Pancreas (tissue), 10 donors: ENCODE measurements at places on chromosomes 12 and 14. TPM values are rescaled to one million over a fixed set of nuclear protein-coding genes. Genes with fewer than 3 reads are reported as not detected.
A peak's percentile ranks its signal among the peaks of the same experiment; 100 is the strongest.

The HOXC5 gene
- not detected for total RNA-seq

DNA sequence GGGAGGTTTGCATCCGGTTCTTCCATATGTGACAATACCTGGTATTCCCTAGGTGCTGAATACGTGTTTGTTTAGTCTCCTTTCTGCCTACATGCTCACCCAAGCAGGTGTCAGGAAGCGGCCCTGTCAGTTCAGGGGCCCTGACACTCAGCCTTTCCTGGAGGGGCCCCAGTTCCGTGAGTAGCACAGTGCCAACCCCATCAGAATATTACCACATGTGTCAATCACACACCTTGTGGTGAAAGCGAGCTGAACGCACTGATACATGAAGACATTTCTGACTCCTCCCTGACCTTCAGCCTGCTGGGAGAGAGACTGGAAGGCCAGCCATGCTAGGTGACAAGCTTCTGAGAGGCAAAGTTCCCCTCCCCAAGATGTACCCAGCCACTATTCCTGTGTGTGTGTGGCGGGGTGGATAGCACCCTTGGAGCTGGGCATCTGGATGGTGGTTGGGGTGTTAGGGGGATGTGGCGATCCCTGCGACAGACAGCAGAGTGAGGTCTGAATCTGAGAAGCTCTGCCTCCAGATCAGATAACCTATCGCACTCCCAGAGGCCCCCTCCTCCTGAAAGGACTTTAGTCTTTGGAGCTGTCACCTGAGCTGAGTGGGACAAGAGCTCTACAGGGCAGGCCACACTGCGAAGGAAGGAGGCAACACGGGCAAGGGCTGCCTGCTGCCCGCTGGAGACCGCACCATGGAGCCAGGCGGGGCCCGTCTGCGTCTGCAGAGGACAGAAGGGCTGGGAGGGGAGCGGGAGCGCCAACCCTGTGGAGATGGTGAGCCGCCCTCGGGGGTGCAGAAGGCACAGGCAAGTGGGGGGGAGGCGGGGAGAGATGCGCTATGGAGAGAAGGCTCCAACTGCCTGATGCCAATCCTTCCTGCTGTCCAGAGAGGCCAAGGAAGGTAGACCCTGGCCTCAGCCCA, at the start of gene SOAT2:
Gene SOAT2 (plus strand): TSS at position 604 of the 925 bp plus-strand sequence. CDS start 92 bp downstream, at position 696.
- peak; percentile 34 for DNase-seq
- H3K27ac ChIP-seq = peak within 1 kb of the TSS; percentile 84
- no peaks in the 10 kb centered on the region for H3K36me3 ChIP-seq
- no peaks in the 10 kb centered on the region for H3K27me3 ChIP-seq
- H3K4me3 ChIP-seq = no peak within 1 kb of the TSS

DNA sequence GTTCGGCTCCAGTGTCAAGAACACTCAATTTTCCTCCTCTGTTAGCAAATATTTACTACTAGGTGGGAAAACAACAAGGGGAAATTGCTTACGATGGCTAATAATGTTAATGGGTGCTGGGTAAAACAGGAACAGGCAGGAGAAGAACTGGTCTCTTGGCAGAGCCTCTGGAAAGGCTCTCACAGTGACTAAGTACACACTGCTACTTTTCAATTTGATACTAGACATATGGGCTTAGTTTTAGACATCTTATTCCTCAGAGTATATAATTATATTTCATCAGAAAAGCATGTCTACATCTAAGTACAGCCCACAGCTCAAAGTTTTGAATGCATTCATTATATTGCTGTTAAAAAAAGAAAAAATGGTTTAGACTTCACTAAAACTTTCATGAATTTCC, 65.4 kb upstream of the SAV1 start:
- H3K27me3 ChIP-seq = no peaks in the 10 kb centered on the region
- H3K4me3 ChIP-seq = no peak overlapping the region
- H3K27ac ChIP-seq = no peak overlapping the region
- H3K36me3 ChIP-seq = peaks cover 3% of the 10 kb centered on the region
- H3K4me1 ChIP-seq = peaks cover 7% of the 10 kb centered on the region

DNA sequence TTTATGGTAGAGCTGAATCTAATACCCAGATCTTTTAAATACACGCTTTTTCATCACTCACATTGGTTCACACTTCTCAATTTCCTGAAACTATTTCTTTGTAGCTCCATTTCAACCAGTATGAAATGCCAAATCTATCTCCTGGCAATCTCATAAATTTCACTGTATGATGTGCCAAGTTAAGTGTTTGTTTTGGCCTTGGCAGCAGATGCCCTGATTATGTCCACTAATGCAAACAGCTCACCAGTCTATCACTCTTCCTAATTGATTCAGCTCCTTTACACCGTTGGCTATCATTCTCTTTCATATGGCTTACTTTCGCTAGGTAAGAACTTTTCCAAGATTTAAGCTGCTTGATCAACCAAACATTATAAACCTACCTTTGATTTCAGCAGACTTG, 58.6 kb downstream of the ZFC3H1 start:
- H3K36me3 ChIP-seq = peaks cover 5% of the 10 kb centered on the region
- no peak overlapping the region for H3K27ac ChIP-seq
- no peak overlapping the region for H3K4me3 ChIP-seq
- DNase-seq = no peak
- H3K4me1 ChIP-seq = no peaks in the 10 kb centered on the region

DNA sequence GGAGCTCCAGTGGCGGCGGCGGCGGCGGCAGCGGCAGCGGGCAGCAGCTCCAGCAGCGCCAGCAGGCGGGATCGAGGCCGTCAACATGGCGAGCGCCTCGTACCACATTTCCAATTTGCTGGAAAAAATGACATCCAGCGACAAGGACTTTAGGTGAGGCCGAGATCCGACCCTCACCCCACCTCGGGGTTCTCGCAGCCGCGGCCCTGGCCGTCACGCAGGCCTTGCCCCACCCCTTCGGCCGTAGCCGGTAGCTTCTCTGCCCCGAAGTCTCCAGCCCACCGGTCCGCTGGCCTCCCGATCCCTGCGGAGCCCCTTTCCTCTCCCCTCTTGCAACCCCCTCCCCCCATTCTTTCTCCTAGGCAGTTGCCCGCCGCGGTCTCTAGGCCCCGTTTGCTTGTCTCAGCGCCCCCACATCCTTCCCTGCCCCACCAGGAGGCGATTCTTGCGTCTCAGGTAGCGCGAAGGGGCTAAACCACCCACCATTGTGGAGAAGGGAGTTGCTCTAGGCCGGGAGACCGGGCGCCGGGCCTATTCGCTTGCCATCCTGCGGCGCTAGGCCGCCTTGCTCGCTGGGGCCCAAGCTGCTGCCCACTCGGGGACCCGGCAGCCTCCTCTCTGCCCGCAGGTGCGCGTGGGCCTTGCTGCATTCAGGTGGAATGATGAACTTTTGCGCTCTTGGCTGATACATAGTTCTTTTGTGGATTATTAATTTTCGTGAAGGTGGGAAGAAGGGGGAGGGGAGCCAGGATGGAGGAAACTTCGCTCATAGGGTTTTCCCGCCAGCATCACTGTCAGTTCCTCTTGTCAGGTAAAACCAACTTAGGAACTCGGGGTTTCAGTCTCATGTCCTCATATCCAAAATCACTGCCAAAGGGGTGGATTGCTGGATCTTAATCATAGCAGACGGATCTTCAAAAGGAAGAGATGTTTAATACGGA, 745 bp downstream of the CAND1 start:
- H3K36me3 ChIP-seq = no peaks in the 10 kb centered on the region
- peak overlapping the region; percentile 89 for H3K4me3 ChIP-seq
- H3K4me1 ChIP-seq = peaks cover 34% of the 10 kb centered on the region
- DNase-seq = peak; percentile 62
- H3K27me3 ChIP-seq = no peaks in the 10 kb centered on the region

GRCh38 chr12:39619316-39619659, 315 bp downstream of the ABCD2 start:
- no peaks in the 10 kb centered on the region for H3K36me3 ChIP-seq
- no peaks in the 10 kb centered on the region for H3K27me3 ChIP-seq
- no peak for DNase-seq
- H3K27ac ChIP-seq = no peak overlapping the region
- no peak overlapping the region for H3K4me3 ChIP-seq
- H3K4me1 ChIP-seq = peaks cover 6% of the 10 kb centered on the region

DNA sequence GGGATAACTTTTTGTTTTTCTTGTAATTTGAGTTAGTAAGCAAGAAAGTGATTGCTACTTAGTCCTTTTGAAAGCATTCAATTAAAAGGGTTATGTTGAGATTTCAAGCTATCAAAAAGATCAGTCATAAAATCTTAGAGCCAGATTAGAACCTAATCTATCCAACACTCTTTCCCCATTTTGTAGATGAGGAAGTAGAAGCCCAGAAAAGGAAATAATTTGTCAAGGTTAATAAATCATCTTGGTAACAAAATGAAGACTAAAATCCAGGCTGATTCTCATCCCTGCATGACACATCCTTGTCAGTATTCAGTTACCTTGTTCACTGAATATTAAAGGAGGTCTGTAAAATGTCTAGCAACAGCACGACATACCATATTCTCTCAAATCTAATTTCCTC, 26.5 kb downstream of the PPP1R13B start:
- no peak for DNase-seq
- H3K27ac ChIP-seq = peak overlapping the region; percentile 75
- H3K4me3 ChIP-seq = no peak overlapping the region
- no peaks in the 10 kb centered on the region for H3K36me3 ChIP-seq
- H3K4me1 ChIP-seq = peaks cover 24% of the 10 kb centered on the region

The PUS7L gene
- 6.7 TPM for total RNA-seq

GRCh38 chr12:121128908-121129810, 3.5 kb upstream of the P2RX7 start:
- H3K36me3 ChIP-seq = no peaks in the 10 kb centered on the region
- H3K4me3 ChIP-seq = no peak overlapping the region
- H3K27ac ChIP-seq = no peak overlapping the region

The APOF gene
- total RNA-seq = not detected

The PELI2 gene
- total RNA-seq = 32.3 TPM

The DDN gene
- not detected for total RNA-seq

DNA sequence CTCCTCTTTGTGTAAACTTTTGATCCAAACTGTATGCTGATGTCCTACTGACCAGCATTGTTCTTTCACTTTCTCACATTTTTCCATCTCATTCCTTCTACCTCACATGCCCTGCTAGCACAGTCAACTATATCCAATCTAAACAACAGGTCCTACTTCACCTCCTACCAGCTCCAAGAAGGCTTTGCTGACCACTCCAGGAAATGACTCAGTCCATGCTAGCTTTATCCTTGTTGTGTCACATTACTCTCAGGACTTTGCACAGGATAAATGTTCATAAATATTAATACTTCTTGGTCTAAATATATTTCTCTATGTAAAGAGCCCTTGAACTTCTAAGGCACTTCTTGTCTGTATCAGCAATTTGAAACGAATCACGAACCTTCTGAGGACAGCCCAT, 64.9 kb upstream of the PCED1B start:
- H3K36me3 ChIP-seq = no peaks in the 10 kb centered on the region
- H3K4me3 ChIP-seq = no peak overlapping the region

DNA sequence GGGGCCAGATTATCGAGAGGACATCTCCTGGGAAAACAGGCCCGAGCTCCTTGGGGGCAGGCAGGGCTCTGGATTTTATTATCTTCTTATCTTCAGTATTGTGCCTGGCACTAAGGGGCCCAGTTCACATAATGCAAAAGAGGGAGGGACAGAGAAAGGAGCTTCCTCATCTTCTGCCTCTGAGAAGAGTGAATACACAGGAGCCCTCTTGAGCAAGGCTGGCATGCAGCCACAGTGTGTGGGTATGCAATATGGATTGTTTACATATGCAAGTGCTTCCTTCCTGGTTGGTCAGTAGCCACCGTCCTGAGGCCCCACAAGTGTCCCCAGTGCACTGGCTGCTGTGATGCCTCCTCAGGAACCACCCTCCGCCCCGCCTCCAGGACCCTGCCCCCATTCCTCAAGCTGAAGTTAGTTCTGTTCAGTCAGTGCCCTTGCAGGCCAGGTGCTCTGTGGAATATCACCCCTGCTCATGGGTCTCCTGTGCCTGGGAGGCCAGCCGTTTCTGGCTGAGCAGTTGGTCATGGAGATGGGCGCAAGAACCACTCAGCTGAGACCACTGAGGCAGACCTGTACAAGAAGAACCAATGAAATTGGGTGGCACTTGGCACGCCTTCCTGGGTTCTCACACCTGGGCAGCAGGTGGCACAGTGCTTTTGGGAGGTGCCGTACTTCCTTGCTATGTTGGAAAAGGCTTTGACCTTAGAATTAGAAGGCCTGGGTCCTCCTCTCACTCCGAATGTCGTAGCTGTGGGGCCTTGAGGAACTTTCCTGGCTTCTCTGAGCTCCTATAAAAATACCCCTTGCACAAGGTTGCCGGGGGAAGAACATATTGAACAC, 35.1 kb upstream of the ACTN1 start:
- no peak overlapping the region for H3K27ac ChIP-seq
- DNase-seq = no peak
- no peaks in the 10 kb centered on the region for H3K4me1 ChIP-seq

The MYO1H gene
- total RNA-seq = not detected

DNA sequence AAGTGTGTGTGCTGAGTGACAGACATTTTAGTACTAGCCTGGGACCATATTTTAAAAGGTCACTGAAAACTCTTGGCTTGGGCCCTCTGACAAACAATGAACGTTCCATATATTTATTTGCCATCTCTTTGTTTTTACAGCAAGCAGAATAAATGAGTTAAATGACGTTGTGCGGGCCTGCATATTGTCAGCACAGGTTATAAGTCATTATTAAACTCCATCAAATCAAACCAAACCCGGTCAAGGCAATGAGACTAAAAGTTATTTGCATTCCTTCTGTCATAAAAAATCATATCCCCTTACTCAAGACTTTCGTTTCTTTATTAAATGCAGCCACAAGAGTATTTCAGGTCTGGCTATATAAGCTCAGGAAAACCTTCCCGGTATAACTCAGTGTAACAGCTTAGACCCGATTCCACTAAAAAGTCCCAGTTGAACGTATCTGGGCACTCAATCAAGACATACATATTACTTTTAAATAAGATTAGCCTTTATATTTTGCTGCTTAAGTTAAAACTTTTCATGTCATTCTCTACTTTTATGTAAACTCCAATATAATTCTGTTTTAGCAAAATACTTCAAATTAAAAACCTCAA, 84.9 kb downstream of the DICER1 start:
- H3K4me3 ChIP-seq = no peak overlapping the region
- H3K27me3 ChIP-seq = no peaks in the 10 kb centered on the region
- no peak for DNase-seq
- no peaks in the 10 kb centered on the region for H3K4me1 ChIP-seq
- no peaks in the 10 kb centered on the region for H3K36me3 ChIP-seq

The RND1 gene
- total RNA-seq = 6.3 TPM

GRCh38 chr12:43797561-43798217, 8.4 kb downstream of the TWF1 start:
- H3K27me3 ChIP-seq = no peaks in the 10 kb centered on the region
- no peak overlapping the region for H3K4me3 ChIP-seq
- peaks cover 56% of the 10 kb centered on the region for H3K36me3 ChIP-seq
- no peaks in the 10 kb centered on the region for H3K4me1 ChIP-seq
- H3K27ac ChIP-seq = no peak overlapping the region

GRCh38 chr12:101954676-101955075, 77.3 kb downstream of the DRAM1 start:
- H3K4me1 ChIP-seq = no peaks in the 10 kb centered on the region
- H3K36me3 ChIP-seq = no peaks in the 10 kb centered on the region
- H3K4me3 ChIP-seq = no peak overlapping the region
- H3K27me3 ChIP-seq = no peaks in the 10 kb centered on the region
- no peak for DNase-seq

GRCh38 chr14:89813617-89814031, 140.9 kb downstream of the EFCAB11 start:
- no peaks in the 10 kb centered on the region for H3K36me3 ChIP-seq

The ZDHHC22 gene
- 0.04 TPM for total RNA-seq
